ENCODE measurements at places on chromosomes 3 and 15.

DNA sequence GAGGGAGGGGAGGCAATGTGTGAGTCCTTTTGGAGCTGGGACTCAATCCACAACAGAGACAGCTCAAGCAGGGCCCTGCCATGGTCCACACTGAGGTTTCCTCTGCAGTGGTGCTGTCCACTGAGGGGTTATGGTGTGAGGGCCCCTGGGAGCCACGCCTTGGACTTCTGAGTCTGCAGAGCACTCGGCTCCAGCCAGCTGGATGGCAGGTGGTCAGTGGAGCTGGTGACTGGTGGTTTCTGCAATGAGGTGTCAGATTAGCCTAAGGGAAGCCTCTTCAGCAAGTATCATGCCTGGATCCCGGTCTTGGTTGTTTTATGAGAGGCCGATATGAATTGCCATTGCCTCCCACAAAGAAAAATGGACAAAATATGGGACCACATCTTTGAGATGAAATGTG is 21.7 kb downstream of the LSM3 start:
- no peak for DNase-seq

DNA sequence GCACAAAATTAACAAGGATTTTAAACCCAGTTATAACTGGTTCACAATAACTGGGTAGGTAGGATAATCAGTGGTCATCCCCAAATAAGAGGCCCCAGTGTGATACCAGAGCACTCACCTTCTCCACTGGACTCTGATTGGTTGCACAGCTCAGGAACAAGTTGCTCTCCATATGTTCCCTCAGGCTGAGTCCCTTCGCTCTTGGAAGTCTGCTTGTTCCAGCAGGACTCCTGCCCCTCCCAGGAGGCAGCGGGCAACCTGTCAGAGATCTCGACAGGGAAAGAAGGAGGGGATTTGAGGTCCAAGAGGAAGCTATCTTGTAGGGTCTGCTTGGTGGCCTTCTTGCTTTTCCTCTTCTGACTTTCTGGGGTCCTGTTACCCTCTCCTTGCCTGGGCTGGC is 51.6 kb upstream of the HEG1 start:
- DNase-seq = no peak

DNA sequence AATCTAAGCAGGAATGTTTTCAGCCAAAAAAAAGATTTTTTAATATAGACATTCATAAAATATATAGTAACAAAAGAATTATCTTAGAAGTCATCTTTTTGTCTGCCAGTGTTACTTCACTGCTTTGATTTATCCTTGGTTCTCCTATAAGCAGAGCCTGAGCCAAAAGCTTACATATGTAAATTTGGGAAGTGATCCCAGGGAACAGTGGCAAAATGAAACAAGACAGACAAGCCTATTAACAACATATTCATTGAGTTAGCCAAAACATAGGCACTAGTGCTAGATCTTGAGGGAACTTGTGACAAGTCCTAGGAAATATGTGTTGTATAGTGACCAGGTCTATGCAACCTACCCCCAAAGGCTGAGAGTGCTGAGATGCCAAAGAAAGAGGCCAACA is 11.3 kb downstream of the GTPBP8 start:
- no peak for DNase-seq

- DNase-seq = no peak
Observed at GRCh38 chr3:101876142-101876541, 26.8 kb downstream of the NFKBIZ start.

- DNase-seq = no peak
Observed at GRCh38 chr3:52248165-52248541, 2.6 kb downstream of the PPM1M start.

DNA sequence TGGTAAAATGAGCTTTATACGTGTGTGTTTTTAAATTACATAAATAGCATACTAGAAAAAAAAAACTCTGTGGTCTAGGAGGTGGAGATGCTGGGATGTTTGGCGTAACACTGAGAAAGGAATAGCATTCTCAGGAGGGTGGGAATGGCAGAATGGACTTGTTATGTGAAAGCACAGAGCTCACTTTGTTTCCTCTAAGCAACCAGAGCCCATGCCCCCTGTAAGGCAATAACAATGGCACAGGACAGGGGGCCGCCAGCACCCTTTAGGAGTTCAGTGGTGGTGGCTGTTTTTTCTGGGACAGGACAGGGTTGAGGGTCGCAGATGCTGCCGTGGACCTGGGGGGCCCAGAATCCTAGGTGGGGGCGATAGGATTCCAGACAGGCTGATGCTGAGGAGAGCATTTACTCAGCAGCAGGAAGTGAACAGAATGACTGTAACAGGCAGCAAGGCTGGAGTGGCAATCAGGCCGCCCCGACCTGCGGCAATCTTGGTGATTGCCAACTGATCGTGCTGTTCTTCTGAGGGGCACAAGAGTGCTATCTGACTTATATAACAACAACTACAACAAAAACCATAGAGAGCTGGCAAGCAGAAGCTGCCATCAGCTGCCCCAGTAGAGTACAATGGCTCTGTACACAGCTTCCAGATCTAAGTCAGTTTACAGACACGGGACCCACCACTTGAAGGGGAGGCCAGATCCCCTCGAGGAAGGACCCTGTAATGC is 160.4 kb downstream of the UACA start:
- no peak for DNase-seq

DNA sequence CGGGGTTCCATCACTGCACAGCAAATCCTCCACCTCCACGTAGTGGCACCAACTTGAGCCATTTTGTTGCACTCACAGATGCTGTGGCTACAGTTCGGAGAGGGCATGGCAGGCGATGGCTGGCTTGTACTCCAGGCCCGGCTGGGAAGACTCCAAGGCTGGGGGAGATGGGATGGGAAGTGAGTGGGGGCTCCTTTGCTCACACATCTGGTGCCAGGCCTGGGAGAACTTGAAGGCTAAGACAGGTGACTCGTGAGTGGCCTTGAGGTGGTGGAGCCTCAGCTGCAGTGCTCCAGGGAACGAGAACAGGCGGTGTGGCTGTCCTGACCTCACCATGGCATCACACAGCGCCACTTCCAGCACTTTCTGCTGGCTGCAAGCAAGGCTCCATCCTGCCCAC is 87.9 kb downstream of the PLXNA1 start:
- no peak for DNase-seq

DNA sequence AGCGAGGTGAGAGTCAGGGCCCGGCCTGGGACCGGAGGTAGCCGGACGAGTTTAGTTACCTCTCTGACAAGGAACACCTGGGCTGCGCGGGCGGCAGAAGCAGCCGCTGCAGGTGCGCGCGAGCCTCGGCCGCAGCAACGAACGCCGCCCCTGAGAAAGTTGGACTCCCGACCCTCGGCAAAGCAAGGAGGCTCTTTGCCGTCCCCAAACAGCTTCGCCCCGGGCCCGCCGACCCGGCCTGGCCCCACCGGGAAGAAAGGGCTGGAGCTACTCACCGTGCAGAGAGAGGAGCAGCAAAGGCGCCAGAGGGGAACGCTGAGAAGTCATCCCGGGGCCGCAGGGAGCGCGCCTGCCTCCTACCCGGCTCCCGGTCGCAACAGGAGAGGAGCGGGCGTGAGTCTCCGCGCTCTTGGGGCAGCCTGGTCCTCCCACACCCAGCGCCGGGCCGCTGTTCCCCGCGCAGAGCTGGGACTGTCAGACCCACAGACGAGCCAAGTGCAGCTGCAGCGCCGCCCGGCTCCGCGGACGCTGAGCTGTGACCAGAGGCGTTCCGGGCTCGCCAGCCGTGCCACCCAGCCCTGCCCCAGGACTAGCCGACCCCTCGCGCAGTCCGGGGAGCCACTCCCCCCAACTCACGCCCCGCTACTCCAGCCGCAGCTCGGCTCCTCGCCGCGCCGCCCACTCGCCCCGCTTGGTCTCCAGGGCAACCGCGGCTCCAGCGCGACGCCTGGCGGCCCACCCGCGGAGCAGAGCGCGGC is at the start of gene IGSF11:
IGSF11 (minus strand) TSS at position 591 of the 758 bp plus-strand sequence; CDS start at position 327, 264 bp downstream.
- DNase-seq = peak; percentile 42

- DNase-seq = no peak
Observed at GRCh38 chr3:20008646-20009045, 3.4 kb downstream of the PP2D1 start.

DNA sequence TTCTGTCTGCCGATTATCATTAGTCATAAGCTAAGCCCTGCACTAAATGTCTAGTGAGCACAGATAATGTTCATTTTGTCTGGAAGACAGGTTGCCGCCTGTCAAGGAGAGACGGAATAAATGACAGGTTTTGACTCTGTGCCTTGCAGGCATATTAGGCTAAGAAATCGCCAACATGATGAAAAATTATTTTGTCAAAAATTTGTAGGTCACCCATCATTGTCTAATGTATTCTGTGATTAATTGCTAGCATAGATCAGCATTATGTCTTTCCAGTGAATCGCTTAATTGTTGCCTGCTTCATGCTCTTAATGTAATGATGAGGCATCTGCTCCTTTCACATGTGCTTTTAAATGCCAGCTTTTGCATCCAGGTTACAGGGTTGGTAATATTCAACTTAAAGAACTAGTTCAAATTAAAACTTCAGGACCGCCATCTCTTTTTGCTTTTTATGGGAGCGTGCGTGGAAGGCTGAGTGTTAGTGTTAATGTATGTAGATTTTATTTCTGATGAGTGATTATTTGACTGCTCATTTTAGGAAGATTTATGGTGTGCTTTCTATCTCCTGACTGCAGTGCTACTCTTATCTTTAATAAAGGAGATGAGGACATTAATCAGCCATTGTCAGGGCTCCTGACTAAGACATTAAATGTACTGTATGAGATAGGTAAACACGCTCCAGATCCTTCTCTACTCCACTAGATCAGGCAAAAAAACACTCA is 120.8 kb upstream of the MEIS2 start:
- no peak for DNase-seq

GRCh38 chr3:19527746-19528145 is 379.4 kb downstream of the KCNH8 start:
- DNase-seq = no peak

DNA sequence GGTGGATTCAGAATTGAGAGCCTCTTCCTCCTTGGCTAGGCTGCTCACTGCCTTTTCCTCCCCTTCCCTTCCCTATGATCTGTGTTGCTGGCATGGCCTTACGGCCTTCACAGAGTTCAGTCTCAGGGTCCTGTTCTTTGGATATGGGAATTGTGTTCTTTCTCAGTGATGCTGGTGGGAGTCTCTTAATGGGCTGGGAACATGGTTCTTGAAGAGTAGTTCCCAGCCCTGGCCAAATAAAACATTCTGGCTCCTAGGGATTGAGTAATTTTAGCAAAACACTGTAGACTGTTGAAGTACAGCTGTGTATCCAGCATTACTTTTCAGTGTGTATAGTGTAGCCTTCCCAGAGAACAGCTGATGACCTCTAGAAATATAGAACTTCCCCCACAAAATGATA is 22.6 kb upstream of the FILIP1L start:
- no peak for DNase-seq

- no peak for DNase-seq
Observed at GRCh38 chr15:25742041-25742730, 120.9 kb downstream of the ATP10A start.

DNA sequence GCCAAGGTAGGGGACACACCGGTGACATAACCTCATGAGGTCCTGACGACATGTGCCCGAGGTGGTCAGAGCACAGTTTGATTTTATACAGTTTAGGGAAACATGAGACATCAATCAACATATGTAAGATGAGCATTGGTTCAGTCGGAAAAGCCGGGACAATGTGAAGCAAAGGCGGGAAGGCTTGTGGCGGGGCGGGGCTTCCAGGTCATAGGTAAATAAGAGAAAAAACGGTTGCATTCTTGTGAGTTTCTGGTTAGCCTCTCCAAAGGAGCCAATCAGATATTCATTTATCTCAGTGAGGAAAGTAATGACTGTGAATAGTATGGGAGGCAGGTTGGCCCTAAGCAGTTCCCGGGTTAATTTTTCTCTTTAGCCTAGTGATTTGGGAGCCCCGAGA is 271.7 kb upstream of the ATP10A start:
- DNase-seq = no peak

GRCh38 chr3:53202331-53203015 is 41.5 kb downstream of the PRKCD start:
- DNase-seq = no peak

- no peak for DNase-seq
Observed at GRCh38 chr3:100319951-100320350, 14.6 kb upstream of the NIT2 start.

DNA sequence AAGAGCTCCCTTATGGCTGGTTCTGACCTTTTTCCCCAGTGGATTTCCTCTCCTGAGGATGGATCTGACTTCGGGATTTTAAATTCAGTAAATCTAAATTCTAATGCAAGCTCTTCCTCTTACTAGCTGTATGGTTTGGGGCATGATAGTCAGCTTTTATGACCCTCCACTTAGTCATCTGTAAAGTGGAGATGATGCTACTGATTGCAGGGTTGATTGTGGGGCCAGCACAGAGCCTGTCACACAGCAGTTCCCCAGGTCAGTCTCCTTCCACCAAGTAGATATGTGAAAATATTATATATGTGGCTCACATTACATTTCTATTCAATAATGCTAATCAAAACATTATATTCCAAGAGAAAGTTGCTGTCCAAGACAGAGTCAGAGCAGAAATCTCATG is 141.3 kb upstream of the UBE2E1 start:
- no peak for DNase-seq

- no peak for DNase-seq
Observed at GRCh38 chr3:43159131-43159875, 53.4 kb upstream of the POMGNT2 start.

- DNase-seq = no peak
Observed at GRCh38 chr3:126338790-126339288, 18.4 kb downstream of the KLF15 start.

DNA sequence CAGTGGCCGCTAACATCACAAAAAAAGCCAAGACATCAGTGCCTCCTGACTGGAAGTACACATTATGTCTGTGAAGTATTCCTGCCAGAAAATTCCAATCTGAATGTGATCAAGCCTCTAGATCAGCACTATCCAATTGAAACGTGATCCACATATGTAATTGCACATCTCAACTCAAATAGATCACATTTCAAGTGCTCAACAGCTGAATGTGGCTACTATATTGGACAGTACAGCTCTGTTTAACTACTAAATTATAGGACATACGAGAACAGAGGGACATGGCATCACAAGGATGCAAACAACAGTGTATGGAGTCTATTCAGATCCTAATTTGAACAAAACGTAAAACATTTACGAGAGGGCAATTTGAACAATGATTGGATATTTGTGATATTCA is 542 bp upstream of the UBAP1L start:
- DNase-seq = no peak

DNA sequence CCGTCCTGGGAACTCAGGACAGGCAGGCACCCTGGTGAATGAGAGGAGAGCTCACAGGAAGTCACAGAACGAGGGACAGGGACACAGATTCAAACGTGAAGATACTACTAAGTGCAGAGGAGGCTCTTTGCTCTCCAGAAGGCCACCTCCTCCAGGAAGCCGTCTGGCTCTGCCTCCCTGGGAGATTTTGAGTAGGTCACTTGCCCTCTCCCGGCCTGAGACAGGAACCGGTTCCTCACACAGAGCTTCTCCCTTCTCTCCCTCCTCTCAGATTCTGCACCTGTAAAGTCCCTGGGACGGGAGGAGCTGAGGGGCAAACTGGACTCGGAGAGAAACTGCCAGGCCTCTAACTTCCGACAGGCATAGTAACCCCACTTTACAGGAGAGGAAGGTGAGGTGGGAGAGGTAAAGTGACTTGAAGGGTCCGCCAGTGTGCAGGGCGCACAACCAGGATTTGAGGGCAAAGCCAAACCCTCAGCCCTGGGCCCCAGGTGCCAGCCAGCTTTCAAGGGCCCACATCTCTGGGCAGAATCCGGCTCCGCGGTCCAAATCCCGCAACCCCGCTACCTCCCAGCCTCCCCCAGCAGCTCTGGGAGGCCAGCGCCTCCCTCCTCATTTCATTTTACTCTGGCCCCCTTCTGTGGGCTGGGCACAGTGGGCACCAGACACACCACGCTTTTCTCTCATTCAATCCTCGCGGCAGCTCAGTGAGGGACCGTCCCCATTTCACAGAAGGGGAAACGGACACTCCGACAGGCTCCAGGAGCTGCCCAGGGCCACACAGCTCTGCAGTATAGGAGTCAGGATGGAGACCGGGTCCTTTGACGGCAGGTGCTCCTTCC is 150.2 kb downstream of the SMAD6 start:
- no peak for DNase-seq
